ENCODE measurements at places on chromosomes 1 and 21. TPM values are rescaled to one million over a fixed set of nuclear protein-coding genes. Genes with fewer than 3 reads are reported as not detected.

Gene FCGR3A
- not detected for total RNA-seq

Gene KCNK2
- total RNA-seq, result 0.05 TPM

Gene GPR25
- total RNA-seq, result not detected

Gene DDR2
- 5.8 TPM for total RNA-seq

Gene CDA
- 0.92 TPM for total RNA-seq

Gene FAM177B
- total RNA-seq, result not detected

Gene ASTN1
- total RNA-seq, result not detected

Gene AIM2
- total RNA-seq, result not detected

- DNase-seq, result no peak
Measured at GRCh38 chr1:84756001-84756400, 65.7 kb upstream of the SSX2IP start.

GRCh38 chr1:243623841-243624240, 226.2 kb downstream of the AKT3 start:
- DNase-seq, result no peak

DNA sequence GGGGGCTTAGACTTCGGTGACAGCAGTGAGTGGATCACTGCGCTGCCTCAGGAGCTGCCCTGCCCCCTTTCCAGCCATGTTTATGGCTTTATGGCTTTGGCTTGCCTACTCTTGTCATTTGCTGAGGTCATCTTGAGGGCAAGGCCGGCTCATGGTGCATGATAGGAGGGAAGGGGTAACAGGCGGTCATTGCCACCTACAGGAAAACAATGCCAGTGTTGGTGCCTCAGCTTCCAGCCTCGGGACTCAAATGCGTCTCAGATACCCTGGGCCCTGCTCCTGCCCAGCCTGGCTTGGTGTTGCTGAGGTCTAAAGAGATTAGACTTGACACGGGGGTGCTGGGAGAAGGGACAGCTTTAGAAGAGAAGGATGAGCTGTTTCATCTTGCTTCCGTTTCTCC, 14.5 kb downstream of the KDF1 start:
- DNase-seq, result no peak

- DNase-seq, result no peak
Measured at GRCh38 chr1:85611856-85612255, 31.3 kb downstream of the CCN1 start.

GRCh38 chr1:40096646-40096976, 441 bp downstream of the PPT1 start:
- no peak for DNase-seq

GRCh38 chr1:30615816-30616590, 107.4 kb downstream of the MATN1 start:
- no peak for DNase-seq

- DNase-seq, result no peak
Measured at GRCh38 chr1:234938135-234938534, 190.5 kb downstream of the TOMM20 start.

DNA sequence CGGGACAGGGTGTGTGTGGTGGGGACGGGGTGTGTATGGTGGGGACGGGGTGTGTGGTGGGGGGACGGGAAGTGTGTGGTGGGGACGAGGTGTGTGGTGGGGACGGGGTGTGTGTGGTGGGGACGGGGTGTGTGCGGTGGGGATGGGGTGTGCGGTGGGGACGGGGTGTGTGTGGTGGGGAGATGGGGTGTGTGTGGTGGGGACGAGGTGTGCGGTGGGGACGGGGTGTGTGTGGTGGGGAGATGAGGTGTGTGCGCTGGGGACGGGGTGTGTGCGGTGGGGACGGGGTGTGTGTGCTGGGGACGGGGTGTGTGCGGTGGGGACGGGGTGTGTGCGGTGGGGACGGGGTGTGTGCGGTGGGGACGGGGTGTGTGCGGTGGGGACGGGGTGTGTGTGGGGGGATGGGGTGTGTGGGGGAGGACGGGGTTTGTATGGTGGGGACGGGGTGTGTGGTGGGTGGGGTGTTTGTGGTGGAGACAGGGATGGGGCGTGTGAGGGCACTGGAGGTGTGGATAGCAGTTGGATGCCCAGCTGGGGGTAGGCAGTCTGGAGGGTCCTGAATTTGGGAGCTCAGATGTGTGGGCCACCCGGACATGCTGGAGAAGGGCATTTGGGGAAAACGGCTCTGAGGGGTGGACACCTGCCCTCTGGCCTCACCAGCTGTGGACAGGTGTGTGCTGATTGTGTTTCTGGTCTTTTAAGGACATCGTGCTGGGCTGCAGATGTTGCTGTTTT, 16.9 kb downstream of the IBA57 start:
- no peak for DNase-seq

DNA sequence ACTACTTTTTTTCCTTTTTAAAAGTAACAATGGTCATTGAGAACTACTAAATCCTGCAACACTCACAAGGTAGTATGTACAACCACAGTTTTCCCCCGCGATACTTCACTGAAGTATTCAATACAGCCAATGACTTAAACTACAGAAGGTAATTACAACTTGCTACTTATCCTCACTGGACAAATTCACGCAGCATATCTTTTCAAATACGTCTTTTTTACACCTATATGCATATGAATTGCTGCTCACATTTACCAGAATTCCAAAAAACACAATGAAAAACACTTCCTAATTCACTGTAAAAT, 12.4 kb downstream of the NRIP1 start:
- DNase-seq, result no peak

Measured in glomerular endothelial cell (primary cell).